Testis (tissue), 5 donors: ENCODE measurements at places on chromosomes 11 and 22. TPM values are rescaled to one million over a fixed set of nuclear protein-coding genes. Genes with fewer than 3 reads are reported as not detected.

CRYBB1 gene
- total RNA-seq = not detected

GRCh38 chr11:73878771-73879170 lies 2.0 kb downstream of the PAAF1 start:
- no peaks in the 10 kb centered on the region for H3K27me3 ChIP-seq
- no peak overlapping the region for H3K27ac ChIP-seq
- DNase-seq = no peak

- no peak overlapping the region for H3K27ac ChIP-seq
- no peak overlapping the region for H3K4me3 ChIP-seq
- no peaks in the 10 kb centered on the region for H3K36me3 ChIP-seq
Measured at GRCh38 chr11:130126516-130126915, 33.1 kb upstream of the ST14 start.

- H3K27me3 ChIP-seq = no peaks in the 10 kb centered on the region
Measured at GRCh38 chr11:115942011-115942410, 437.8 kb upstream of the CADM1 start.
